DMS79 (cell line): ENCODE measurements at places on chromosomes 4 and X.

DNA sequence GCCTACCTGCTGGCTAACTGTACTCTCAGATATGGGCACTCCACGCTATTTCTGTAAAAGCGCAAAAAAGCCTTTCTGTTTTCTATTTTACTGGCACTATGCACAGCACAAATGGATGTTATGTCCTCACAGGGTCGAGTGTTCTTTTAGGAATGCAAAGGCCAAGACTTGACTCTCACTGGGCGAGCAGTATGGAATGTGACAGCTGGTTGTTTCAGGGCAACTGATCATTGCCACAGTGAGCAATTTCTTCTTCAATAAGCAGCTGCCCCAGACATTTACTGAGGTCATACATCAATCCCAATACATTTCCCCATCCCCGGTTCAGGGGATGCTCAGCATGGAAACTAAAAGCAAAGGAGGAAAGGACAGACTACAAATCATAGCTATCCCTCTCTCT lies 58.2 kb downstream of the PDE5A start:
- no peak for DNase-seq

GRCh38 chr4:56505269-56506130 lies at the start of gene ARL9:
ARL9 (plus strand) TSS chr4:56505791; CDS start chr4:56505863, 72 bp downstream.
- peak; percentile 60 for DNase-seq

GRCh38 chr4:182504463-182504862 lies 261.3 kb downstream of the TENM3 start:
- DNase-seq, result no peak

DNA sequence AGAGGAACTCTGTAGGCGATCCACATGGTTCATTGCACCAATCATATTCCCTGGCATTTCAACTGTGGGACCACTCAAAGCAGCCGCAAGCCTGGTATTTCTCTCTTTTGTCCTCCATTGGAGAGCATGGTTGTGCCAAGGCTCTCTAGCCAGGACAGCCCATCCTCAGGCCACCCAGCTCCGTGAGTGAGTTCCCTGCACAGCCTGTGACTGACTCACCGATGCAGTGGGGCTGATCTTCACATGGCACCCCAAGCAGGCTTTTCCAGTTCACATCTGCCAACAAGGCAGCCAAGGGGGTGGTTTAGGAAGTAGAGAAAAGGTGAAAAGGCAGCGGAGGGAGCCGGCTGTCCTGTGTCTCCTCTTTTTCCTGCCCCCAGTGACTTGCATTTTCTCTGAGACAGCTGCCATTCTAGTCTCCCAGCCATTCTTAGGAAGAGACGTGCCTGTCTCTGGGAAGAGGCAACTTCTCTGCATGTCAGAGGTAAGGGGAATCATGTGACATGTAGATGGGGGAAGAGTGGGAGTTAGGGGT lies 69.2 kb downstream of the MID1IP1 start:
- no peak for DNase-seq

GRCh38 chr4:145960012-145960411 lies 21.4 kb upstream of the ZNF827 start:
- no peak for DNase-seq

- DNase-seq, result no peak
These were observed 531.8 kb downstream of the GLUD2 start for GRCh38 chrX:121579016-121579760.

DNA sequence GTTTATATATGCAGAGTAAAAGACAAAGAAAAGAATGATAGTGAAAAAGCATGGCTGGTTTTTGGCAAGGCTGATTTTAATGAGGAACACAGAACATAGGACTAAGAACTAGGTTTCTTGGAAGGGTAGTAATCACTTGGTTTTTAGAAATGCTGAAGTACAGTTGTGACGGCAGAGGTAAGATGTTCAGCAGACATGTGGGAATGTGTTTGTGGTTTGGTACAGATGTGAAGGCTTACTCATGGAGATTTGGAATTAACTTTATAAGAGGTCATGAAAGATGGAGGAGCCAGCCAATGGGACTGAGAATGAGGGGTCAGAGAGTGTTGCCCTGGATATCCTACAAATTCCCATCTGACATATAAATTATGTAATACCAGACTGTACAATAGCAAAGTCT lies 243.6 kb downstream of the NPFFR2 start:
- no peak for DNase-seq

DNA sequence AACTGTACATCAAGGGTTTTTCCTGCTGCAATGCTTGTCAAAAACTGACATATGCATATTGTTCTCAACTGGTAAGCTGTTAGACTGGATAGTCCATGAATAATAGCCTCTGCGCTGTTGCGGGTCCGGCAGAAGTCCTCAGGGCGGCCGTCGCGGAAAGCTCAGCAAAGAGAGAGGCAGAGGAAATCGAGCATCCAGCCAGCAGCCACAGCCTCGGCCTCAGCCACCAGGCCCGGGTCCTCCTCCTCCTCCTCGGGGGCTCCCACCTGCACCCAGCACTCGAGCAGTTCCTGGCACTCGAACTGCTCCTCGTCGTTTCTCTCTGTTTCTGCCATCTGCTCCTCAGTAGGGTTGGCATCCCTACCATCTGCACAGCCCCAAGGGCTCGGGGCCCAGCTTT lies 53.7 kb downstream of the UPRT start:
- DNase-seq, result no peak
